ENCODE measurements at places on chromosomes 2 and 18.

GRCh38 chr18:30088238-30089015, 954.1 kb downstream of the DSC3 start:
- DNase-seq, result no peak

- DNase-seq, result peak; percentile 27
Observed at GRCh38 chr2:196459539-196459938, 180.0 kb upstream of the CCDC150 start.

DNA sequence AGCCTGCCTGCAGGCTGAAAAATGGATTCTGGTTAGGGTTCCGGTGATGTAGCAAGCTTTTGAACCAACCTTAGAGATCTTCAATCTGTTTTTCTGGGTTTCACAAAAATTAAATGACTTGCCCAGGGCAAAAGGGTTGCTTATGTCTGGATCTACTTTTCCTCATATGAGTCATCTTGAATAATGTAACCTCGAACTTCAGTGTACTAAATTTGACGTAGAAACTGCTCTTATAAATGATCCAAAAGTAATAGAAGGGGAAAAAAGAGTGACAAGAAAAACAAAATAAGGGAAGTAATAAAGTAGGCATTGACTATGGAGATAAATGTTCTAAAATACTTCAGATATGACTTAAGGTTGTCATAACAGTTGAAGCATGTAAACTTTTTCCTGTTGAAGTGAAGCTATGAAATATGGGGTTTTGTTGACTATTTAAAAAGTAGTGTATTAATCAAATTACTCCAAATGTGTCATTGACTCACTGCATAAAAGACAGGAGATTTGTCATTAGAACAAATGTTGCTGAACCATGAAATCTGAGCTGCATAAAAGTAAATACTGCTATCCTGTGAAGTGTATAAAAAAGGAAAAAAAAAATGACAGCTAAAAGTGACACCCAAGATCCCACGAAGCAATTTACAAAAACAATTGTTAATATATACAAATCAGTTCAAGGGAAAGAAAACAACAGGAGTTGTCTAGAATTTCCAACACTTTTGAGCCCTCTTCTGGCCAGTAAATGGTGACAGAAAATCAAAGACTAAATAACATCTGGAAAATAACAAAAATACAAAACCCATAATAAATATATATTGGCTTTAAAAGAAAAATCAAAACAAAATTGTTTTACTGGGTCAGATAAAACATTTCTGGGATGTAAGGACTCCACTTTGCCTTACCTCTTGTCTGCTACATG, 103.6 kb upstream of the SERPINE2 start:
- no peak for DNase-seq

GRCh38 chr2:235968155-235968554, 200.0 kb downstream of the GBX2 start:
- no peak for DNase-seq

DNA sequence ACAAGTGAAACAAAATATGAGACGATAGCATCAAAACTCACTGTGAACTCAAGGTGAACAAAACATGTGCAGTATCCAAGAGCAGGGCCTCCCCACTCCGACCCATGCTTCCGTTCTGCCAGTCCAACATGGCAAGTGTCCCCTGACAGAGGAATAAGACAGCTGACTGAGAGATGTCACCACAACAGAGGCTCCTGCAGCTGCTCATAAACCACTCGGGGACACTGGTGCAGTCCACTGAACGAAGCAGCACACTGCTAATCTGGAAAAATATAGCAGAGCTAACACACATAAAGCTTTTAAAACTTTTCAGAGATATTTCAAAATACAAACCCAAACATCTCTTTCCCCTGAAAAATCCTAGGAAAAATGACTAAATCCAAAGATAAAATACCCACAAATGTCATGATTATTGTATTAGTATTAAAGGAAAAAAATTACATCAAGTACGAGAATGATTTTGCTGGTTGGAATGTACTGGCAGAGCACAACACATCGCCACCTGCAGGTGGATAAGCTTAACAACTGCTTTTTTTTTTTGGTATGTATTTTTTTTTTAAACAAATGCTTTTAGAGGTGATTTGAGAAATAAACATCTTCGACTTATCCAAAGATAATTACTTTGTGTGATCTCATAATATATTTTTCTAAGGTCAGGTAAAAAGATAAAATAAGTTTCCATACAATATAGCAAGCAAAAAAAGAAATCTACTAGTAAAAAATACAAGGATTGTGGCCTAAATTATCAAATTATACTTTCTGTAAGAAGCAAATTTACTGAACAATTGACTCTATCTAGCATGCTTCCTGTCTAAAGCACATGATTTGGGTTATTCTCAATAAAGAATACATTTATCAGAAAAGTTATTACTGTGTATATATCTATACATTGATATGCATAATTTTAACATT, 18.6 kb downstream of the THADA start:
- peak; percentile 61 for DNase-seq

DNA sequence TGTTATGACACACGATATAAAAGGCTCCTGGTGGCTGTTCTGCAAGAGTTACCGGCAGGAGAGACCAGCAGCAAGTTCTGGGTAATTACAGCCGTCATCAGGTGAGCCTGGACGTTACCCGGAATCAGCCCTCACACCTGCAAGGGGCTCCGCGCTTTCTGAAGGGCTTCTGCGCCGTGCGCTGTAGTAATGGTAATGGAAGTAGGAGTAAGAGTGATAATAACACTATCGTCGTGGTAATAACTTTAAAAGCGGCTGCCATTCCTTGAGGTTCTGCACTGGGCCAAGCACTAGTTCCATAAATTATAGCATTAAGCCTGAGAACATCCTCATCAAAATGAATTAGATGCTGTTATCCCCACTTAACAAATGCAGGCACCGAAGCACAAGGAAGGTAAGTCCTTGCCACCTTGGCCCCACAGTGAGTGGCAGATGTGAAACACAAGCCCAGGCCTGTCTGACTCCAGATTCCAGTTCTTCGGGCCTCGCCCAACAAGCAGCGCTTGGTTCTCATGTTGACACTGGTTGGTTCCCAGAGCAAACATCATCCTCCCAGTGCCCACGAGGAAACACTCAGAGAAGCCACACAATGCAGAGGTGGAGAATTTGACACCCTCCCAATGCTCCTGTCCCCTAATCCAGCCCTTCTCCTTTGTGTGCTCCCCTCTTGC, 205.2 kb downstream of the EIPR1 start:
- DNase-seq, result no peak

DNA sequence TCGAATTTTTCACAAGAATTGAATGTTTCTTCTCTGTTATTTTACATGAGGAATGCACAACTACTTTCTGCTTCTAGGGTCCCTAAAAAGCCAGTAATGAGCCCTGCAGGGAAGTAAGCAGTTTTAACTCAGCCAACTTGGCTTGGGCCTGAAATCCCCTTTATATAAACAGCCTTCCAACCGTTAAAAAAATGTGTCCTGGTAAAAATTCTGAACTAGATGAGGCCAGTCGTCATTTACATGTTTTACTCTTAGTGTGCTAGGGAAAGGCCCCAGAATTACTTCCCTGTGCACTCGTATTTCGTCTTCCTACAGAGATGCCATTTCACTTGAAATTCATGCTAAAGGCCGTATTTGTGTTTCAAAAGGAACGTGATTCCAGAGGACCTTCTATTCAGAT, 42.4 kb upstream of the RPE start:
- peak; percentile 40 for DNase-seq

DNA sequence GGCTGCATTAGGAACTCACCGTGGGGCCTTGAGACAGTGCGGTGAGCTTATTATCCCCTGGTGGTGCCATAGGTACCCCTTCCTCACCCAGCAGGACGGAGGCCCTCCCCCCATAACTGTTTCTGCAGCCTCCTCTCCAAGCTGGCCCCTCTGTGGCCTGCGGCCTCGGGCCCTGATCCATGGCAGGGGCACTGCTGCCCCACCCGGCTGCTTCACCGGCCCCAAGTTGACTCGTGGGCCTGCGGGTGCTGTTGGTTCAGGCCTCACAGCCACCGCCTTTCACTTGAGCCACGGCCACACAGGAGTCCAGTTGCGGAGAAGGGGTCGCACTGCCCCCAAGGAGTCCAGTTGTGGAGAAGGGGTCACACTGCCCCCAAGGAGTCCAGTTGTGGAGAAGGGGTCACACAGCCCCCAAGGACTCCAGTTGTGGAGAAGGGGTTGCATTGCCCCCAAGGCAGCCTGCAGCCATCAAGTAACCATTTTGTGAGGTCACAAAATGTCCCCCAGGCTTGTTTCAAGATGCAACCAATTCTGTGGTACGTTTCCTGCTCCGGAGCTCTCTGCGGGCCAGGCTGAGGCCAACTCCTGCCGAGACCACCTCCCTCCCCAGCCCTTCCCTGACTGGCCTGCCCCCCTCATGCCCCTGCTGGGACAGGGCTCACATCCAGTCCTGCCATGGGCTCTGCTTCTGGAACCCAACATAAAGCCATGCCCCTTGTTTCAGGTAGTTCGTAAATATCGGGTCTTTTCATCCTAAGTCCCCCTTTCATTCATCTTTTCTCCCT, 4.6 kb downstream of the LRRFIP1 start:
- DNase-seq, result no peak

GRCh38 chr2:196140213-196140612, 31.2 kb downstream of the STK17B start:
- DNase-seq, result no peak

DNA sequence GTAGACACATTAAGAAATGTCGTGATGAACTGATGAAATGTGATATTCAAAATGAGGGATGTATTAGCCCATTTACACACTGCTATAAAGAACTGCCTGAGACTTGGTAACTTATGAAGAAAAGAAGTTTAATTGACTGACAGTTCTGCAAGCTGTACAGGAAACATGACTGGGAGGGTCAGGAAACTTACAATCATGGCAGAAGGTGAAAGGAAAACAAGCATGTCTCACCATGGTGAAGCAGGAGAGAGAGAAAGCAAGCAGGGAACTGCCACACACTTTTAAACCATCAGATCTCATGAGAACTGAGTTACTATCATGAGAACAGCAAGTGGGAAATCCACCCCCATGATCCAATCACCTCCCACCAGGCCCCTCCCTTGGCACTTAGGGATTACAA, 1010.8 kb upstream of the CELF4 start:
- DNase-seq, result no peak

GRCh38 chr18:8011361-8011760, 444.2 kb downstream of the PTPRM start:
- no peak for DNase-seq

GRCh38 chr2:11379558-11379957, 35.1 kb upstream of the ROCK2 start:
- no peak for DNase-seq

GRCh38 chr2:136394136-136395060, 276.4 kb upstream of the CXCR4 start:
- no peak for DNase-seq

- peak; percentile 96 for DNase-seq
Observed at GRCh38 chr2:26846334-26847306, 1.3 kb upstream of the DPYSL5 start.

DNA sequence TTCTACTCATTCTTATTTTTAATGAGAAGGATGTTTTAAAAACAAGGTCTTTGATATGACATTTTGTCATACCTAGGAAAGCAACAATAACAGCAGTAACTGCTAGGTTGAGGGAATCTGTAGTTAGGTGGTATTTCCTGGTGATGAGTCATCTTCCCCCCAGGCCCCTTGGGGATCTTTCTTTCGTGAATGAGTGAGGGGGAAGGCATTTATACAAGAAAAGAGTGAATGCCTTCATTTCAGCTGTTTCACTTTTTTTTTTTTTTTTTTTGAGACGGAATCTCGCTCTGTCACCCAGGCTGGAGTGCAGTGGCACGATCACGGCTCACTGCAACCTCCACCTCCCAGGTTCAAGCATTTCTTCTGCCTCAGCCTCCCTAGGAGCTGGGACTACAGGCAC, 108.6 kb downstream of the MAP4K4 start:
- DNase-seq, result peak; percentile 67

GRCh38 chr2:157898591-157898996, 22.5 kb upstream of the ACVR1 start:
- no peak for DNase-seq

DNA sequence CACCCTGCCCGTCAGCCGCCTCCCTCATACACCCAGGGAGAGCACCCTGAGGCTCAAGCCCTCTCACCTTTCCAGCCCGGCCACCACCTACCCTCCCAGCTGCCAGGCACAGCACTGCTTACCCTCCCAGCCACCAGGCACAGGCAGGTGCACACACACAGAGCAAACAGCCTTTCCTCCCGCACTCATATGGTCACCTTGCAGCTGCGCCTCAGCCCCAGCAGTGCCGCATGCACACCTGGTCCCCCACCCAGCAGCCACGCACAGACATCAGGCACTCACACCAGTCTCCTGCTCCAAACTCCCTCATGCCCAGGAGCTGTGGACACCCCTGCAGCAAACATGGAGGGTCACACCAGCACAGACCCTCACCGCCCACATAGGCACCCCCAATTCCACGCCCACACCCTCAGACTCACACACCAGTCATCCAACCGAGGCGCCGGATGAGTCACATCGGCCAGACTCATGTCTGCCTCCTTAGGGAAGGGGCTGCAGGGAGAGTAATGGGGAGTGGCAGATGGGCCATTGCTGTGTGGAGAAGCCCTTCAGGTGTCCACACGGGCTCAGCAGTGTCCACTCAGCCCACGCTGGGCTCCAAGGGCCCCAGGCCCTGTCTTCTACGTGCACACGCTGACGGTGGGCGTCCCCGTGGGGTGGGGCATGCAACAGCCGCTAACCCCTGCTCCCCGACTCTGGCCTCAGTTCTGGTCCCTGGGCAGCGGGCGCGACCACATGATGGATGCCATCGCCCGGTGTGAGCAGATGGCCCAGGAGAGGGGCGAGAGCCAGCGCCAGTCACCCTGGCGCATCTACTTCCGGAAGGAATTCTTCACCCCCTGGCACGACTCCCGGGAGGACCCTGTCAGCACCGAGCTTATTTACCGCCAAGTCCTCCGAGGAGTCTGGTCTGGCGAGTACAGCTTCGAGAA, 22.3 kb upstream of the GPR17 start:
- no peak for DNase-seq
